GM12865 (cell line): ENCODE measurements at places on chromosomes 1 and 21.

DNA sequence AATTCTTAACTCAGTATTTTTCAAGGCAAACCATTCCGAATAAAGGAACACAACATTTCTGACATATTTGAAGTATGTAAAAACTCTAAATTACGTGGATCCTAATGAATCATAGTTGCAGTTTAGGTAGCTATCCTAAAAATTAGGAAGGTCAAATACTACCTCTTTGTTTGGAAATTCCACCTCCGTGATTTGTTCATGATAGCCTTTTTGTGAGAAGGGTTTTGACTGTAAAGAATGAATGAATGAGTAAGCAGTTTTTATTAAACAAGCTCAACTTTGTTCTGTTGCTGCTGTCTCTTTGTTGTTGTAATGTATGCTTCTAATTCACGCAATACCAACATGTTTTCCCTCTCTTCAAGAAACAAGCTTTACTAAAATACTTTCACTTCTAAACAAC lies 840.4 kb downstream of the USP25 start:
- no peak for DNase-seq

GRCh38 chr1:231964961-231965360 lies 338.4 kb downstream of the DISC1 start:
- DNase-seq, result no peak

- no peak for DNase-seq
Observed at GRCh38 chr1:154212083-154212482, 6.0 kb upstream of the CFAP141 start.

- no peak for DNase-seq
Observed at GRCh38 chr1:233503366-233503954, 110.4 kb upstream of the KCNK1 start.

- peak; percentile 38 for DNase-seq
Observed at GRCh38 chr1:184824691-184825323, 70.1 kb upstream of the EDEM3 start.

DNA sequence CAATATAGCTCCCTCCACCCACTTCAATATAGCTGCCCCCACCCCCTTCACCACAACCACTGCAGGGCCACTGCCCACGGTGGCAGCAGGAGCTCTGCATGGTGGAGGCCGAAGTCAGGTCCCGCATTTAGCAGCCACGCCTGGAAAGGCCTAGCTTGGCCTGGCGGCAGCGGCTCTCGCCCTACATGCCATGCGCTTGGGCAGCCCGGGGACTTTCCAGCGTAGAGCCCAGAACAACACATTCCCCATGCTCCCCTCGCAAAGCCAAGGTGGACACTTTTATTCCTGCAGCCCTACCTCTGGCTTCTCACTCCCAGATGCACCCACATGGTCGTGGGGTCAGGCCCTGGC lies 37.1 kb downstream of the LHX4 start:
- DNase-seq, result no peak

DNA sequence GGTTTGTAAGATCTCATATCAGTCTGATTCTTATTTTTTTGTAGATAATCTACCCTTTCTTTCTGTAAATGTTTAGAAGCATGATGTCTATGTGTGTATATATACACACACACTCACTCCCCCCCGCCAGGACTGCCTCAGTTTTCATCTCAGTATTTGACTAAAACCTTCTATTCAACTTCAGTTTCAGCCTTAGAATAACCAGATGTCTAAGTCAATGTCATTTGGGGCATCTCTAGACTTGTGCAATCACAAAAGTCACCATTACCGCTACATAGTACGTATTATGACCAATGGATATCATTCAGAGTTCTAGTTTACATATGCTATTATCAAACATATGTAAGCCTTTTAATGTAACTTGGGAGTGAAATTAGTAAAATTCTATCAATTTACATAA lies 53.3 kb upstream of the BOLA1 start:
- DNase-seq, result peak; percentile 23

DNA sequence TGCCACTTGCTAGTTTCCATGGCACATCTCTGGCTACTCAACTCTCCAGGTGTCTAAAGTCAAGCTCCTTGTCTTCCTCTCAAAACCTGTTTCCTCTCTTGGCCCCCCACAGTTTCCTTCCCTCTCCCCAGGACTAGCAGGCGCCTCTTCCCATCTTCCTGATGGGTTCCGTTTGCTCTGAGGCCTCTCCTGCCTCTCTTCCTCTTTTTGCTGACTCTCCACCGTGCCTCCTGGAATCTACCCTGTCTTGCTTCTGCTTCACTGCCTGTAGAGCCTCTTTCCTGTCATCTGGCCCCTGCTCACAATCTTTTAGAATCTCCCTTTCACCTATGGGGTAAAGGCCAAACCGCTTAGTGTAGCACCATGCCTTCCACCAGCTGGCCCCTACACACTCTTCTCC lies 21.8 kb upstream of the LHX4 start:
- DNase-seq, result no peak

GRCh38 chr1:14156543-14156942 lies 441.9 kb upstream of the KAZN start:
- no peak for DNase-seq

DNA sequence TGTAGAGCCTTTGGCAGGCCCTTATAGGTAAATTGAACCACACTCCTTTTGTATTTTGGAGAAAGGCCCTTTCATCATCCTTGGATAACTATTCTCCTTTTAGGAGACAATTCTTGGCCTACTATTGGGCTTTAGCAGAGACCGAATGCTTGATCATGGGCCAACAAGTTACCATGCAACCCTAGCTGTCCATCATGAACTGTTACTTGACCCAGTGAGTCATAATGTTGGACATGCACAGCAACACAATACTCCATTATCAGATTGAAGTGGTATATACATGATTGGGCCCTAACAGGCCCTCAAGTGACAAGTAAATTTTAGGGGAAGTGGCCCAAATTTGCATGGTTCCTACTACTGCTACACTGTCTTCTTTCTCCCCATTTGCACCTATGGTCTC lies 84.4 kb downstream of the CATSPERE start:
- no peak for DNase-seq

DNA sequence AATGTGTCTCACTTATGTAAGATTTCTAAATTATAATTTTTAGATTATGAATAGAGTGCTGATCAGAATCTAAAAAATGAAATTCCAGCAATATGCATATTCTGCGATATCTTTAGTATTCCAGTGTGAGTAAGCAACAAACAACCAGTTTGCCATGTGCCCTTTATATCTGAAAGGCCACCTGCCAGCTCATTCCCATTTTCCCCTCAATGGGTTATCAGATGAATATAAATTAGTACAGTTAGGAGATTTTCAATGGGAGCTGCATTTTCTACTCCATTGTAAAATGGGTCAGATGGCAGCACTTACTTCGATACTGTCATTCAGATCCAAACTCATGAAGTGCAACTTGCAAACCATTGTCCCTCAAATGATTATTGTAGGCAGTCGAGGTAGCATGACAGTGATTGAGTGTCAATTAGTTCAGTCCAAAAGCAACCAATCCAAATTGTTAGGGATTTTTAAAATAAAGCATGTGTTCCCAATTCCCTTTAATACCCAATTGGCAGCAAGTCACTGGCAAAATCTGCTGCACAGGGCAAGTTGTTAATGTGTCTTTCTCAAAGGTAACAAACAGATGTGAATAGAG lies 680.3 kb downstream of the LRRIQ3 start:
- DNase-seq, result no peak

DNA sequence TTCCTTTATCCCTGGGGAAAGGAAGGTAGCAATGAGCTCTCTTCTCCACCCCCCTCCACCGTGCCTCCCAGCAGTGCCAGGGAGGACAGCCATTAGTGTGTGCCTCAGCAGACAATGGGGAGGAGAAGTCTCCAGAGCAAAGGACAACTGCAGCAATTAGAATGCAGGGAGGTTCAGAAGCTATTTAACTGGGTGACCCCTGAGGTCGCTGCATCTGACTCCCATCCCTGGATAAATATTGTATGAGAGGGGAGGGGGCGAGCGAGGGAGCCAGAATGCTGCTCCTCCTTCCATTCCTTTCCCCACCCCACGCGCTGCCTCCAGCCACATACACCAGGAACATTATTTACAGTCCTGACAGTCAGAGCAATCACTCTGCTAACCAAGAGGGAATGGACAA lies 59.0 kb downstream of the ERI3 start:
- no peak for DNase-seq

DNA sequence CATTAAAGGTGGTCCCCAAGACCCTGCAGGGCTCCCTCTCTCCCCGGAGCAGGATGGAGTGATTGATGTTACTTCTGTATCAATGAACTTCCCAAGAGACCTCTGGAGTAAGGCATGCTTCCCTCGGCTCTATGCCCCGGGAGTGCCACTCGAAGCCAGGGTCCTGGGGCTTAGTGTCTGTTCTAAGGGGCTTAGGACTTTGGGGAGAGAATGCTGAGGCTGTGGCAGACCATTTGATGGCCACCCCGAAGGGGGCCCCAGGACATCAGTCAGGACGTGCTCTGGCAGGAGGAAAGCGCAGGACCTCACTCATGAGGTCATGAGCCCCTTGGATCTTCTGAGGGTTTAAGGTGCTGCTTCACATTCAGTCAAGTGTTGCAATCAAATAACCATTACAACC lies 7.5 kb downstream of the KIAA1614 start:
- DNase-seq, result no peak

DNA sequence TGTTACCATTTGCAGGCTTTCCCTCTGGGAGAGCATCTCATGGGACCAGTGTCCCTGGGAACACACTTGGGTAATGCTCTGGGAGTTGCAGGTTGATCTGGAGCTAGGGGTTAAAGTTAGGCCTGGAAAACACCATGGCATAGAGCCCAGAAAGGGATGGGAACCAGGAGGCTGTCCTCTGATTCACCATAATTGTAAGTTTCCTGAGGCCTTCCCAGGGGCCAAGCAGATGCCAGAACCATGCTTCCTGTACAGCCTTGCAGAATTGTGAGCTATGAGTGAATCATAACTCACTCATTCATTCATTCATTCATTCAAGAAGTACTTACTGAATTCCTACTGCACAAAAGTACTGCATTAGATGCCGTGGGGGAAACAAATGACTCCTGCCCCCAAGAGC lies 50.0 kb downstream of the LACTBL1 start:
- no peak for DNase-seq

DNA sequence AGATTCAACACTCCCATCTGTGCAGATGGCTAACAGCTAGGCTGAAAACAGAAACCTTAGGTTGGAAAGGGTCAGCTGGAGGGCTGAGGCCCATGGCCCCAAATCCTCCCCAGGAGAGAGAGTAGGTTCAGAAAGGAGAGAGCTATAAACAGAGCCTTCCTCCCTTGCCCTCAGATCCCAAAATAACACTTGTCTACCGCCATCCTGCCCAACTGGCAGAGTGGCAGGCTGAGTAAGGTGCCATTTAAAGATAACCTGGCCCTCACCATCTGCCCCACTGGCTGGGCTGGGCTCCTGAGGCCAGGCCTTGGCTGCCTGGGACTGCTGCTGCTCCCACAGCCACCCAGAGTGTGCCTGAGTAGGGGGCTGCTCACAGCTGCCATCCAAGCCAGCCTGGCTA lies 4.3 kb upstream of the SHISA4 start:
- no peak for DNase-seq

DNA sequence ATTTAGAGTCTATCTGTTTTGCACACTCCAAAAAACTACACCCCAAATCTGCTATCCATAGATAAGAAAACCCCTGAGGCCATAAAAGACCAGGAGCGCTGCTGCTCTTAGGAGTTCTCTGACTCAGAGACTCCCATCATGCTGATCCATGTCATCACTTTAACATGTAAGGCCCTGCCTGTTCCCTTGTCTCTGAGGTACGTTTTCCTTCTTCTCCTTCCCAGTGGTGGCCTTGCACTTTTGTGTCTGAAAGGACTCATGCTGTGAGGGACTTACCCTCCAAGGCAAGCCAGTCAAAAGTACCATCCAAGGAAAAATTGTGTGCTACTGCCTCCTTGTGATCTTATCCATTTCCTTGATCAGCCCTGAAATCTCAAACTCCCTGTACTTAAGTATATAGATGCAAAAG lies 427.4 kb upstream of the NCAM2 start:
- no peak for DNase-seq

- no peak for DNase-seq
Observed at GRCh38 chr1:34470401-34470800, 284.4 kb upstream of the GJB5 start.

DNA sequence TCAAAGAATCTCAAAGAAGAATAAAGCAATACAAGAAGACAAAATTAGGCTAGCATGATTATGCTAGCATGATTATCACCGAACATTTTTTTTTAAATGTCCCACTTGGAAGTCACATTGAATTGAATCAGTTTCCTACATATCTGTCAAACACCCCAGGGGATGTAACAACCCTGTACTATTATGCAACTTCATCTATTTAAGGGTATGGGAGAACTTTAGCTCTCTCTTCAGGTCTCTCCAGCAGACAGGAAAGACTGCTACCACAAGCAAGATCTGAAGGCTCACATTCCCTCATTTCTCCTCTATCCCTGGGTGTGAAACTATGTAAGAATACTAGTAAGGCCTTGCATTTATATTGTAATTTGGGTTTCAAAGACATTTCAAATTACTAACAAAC lies 52.8 kb downstream of the EDEM3 start:
- DNase-seq, result no peak

GRCh38 chr1:246176126-246177024 lies 330.7 kb downstream of the SMYD3 start:
- no peak for DNase-seq

GRCh38 chr1:65825741-65826140 lies 33.0 kb downstream of the PDE4B start:
- DNase-seq, result no peak

DNA sequence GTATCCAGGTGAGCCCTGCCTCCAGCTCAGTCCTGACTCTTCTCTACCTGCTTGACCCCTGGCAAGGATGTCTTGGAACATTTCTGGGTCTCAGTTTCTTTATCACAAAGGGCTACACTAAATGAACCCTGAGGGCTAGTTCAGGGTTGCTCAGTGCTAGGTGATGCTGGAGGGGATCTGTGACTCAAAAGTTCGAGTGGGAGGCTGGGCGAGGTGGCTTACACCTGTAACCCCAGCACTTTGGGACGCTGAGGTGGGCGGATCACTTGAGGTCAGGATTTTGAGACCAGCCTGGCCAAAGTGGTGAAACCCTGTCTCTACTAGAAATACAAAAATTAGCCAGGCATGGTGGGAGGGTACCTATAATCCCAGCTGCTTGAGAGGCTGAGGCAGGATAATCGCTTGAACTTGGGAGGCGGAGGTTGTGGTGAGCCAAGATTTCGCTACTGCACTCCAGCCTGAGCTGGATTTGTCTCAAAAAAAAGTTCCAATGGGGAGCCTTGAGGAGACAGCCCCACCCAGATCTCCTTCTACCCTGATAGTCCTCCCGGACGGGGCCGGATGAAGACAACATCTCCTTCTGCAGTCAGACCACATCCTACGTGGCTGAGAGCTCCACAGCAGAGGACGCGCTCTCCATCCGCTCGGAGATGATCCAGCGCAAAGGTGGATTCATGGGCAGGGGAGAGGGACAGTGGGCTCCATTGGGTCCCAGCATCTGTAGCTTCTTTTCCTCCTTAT lies 48.9 kb downstream of the YARS1 start:
- no peak for DNase-seq

GRCh38 chr1:81174052-81174451 lies 626.7 kb upstream of the ADGRL2 start:
- no peak for DNase-seq

DNA sequence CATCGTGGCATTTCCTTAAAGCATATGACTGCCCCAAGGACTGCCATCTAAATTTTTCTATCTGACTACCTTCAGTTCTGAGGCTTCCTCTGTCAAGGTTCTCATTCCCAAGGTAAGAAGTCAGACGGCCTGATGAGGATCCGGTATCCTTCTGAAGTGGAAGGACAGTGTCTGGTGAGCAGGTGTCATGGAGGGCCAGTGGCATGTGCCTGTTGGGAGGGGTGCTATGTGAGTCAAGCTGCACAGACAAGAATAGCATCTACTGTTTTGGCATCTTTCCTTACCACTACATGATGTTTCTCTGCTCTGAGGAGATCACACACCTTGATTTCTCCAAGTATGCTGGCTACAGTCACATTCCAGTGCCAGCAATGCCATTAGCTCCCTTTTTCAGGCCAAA lies 99.6 kb upstream of the RGS1 start:
- DNase-seq, result no peak
